ENCODE measurements at places on chromosomes 16 and 17.

- no peak for DNase-seq
Observed at GRCh38 chr16:89805136-89805905, 11.1 kb downstream of the FANCA start.

DNA sequence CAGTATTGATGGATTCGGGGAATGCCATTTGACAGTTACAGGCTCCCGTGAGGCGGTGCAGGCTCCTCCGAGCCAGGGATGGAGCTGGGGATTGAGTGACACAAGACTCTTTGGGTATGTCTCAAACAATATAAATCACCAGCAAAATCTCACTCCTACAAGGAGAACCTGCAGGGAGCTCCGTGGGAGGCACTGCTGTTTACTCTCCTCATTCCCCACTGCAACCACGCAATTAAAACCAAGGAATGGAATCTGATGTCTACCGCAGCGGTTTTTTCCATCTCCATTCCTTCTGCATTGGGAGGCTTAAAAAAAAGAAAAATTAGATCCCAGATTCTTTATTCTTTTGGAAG, 157.9 kb downstream of the WWOX start:
- no peak for DNase-seq

GRCh38 chr16:2532494-2533141, 1.4 kb upstream of the CEMP1 start:
- no peak for DNase-seq

GRCh38 chr16:31458073-31458843, 1.0 kb upstream of the ARMC5 start:
- peak; percentile 28 for DNase-seq

- no peak for DNase-seq
Observed at GRCh38 chr16:85398688-85399582, 214.2 kb upstream of the GSE1 start.

- DNase-seq = no peak
Observed at GRCh38 chr16:76164970-76165558, 112.1 kb upstream of the CNTNAP4 start.

- no peak for DNase-seq
Observed at GRCh38 chr16:61007694-61008093, 1028.5 kb downstream of the CDH8 start.

DNA sequence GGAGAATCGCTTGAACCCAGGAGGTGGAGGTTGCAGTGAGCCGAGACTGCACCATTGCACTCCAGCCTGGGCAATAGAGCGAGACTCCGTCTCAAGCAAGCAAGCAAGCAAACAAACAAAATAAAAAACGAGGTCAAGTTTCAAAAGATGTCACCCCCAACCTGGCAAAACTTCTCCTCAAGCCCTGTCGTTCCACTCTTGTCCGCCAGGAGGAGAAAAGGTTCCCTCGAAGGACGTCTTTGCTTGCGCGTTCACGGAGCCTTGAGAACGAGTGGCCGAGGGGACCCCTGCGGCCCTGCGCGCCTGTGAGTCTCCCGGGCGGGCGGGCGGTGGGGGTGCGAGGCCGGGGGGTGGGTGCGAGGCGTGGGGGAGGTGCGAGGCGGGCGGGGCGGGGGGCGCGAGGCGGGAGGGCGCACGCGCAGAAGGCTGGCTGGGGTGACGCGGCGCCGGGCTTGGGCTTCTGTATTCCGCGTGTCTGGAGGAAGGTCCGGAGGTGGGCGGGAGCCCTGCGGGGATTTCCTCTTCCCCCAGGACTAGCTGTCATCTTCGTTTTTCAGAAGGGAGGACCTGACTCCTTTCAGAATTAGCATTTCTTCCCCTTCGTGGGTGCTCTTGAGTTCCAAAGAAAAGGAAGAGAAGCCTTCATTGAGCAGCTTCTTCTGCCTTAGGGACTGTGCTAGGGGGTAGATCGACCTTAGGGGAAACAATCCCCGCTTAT, 3.7 kb downstream of the SLC52A1 start:
- peak; percentile 74 for DNase-seq

DNA sequence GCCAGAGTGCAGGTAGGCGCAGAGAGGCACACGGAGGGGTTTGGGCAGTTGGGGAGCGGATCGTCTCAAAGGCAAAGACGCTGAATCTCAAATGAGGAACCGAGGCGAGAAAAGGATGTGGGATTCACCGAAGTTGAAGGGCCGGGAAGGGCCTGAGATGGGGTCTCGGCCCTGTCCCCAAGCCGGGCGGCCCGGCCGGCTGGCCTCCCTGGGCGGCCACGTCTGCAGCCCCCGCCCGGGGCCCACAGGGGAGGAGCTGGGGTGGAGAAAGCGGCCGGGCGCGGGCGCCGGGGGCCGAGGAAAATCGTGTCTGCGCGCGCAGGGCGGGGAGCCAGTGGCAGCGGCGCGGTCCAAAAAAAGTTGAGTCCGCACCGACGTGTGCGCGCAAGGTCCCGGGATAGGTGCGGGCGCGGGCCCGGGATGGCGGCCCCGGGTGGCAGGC, 458 bp downstream of the SLC12A4 start:
- DNase-seq = no peak

DNA sequence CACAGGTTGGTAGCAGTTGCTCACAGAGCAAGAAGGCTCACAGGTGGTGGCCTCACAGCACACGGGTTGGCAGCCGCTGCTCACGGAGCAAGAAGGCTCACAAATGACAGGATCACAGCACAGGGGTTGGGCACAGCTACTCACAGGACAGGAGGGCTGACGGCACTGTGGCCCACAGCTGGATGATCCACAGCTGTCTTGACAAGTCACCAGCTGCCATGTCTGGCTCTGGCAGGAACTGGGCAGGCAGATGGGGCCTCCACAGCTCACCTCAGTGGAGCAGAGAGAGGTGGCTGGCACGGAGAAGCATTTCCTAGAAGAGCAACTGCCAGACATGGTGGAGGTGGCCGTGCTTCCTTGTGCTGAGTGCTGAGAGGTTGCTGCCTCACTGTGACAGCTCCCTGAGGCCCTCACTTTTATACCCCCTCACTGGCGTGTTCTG, at the start of gene KRTAP16-1:
KRTAP16-1 (minus strand) TSS at position 392 of the 442 bp plus-strand sequence; CDS start at position 336, 56 bp downstream.
- DNase-seq = no peak

- DNase-seq = no peak
Observed at GRCh38 chr16:85449191-85449884, 163.8 kb upstream of the GSE1 start.

DNA sequence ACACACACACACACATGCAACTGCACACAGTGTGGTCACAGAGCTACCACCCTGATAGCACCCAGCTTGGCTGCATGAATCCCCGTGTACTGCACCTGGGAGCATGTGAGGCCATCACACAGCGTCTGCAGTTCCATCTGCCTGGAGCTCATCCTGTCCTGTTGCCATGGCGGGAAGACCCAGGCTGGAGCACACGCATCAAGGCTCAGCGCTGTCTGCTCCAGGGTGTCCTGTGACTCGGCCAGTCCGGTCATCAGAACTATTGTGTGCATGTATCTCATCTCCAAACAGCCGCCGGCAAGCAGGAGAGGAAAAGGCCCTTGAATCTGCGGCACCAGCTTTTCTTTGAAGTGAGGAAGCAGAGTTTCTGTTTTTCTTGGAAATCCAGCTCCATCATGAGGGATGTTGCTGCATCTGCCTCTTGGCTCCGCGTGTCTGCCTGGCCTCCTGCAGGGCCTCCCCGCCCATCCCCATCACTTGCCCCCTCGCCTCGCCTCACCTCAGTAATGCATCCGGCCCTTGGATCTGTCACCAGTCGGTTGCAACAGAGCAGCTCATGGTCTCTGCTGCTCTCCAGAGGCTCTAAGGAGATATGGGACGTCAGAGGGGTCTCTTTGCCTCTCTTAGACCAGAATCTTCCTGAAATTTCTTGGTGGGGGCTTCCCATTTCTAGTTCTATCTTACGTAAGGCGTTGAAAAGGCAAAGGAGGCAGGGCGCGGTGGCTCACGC, 23.7 kb downstream of the CACNG4 start:
- no peak for DNase-seq

DNA sequence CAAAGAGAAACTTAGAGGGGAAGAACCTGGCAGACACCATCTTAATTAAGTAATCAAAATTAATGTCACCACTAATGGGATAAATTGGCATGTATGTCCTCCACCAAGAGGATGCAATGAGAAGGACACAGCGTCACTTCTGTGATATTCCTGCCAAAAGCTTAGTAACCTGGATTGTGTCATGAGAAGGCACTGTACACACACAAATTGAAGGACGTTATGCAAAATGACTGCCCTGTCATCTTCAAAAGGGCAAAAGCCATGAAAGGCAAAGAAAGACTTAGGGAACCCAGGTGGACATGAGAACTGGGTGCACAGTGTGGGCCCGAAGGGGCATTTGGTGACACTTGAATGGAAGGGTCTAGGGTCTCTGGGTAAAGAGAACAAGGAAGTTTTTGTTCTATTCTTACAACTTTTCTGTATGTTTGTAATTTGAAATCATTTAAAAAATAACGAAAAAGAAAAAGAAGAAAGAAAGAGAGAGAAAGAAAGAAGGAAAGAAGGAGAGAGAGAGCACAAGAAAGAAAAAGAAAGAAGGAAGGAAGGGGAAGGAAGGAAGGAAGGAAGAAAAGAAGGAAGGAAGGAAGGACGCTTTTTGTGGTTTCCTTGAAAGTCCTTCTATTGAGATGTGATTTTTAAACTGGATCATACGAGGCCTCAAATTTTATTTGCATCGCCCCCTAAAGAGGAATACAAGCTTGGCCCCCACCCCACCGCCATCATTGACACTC, 4.0 kb upstream of the APOH start:
- no peak for DNase-seq

GRCh38 chr16:87636050-87636684, 33.9 kb downstream of the JPH3 start:
- DNase-seq = peak; percentile 59

GRCh38 chr17:28407130-28407973, 1.3 kb upstream of the SLC46A1 start:
- no peak for DNase-seq

GRCh38 chr17:34892461-34893249, 68.6 kb downstream of the CCT6B start:
- no peak for DNase-seq

DNA sequence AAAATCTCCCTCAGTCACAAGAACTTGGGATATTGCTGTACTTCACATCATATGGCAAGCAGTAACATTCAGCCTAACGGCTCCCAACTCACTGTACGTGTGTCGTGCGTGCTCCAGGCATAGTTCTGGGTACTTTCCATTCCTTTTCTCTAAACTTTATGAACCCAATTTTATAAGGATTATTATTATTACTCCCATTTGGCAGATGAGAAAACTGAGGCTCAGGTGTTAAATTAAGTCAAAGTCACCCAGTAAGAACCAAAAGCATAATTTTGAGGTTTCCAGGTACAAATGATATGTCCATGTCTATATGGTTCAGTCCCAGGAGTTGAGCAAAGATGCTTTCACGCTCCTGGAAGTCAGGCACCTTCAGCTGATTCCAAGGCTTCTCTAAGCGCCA, 4.8 kb upstream of the C1QBP start:
- DNase-seq = no peak

GRCh38 chr16:84259691-84260090, 19.9 kb upstream of the KCNG4 start:
- DNase-seq = no peak

- DNase-seq = no peak
Observed at GRCh38 chr17:34979650-34980352, 511 bp upstream of the LIG3 start.

- DNase-seq = no peak
Observed at GRCh38 chr16:4309833-4310266, 6.0 kb upstream of the GLIS2 start.

- DNase-seq = no peak
Observed at GRCh38 chr17:42459256-42459800, 650 bp downstream of the ATP6V0A1 start.

Data from stimulated activated CD8-positive, alpha-beta memory T cell treated with anti-CD3 and anti-CD28 coated beads, Interleukin-4, amount 100 ng/mL, for 4 hours (primary cell).